GM23338 (cell line): ENCODE measurements at places on chromosomes 2 and 18.
A peak's percentile ranks its signal among the peaks of the same experiment; 100 is the strongest.

DNA sequence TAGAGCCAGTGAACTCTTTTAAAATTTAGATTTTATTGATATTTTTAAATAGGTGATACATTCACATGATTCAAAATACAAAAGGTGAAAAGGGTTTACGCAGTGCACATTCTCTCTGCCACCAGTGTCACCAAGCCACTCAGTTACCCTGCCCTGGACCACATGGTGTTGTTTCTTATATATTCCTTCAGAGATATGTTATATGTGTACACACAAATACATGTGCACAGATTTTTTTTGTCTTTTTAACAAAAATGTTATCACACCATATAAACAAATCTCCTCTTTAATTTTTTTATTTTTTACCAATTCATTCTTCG, 26.2 kb downstream of the SERPINB4 start:
- no peak for DNase-seq

- peak; percentile 51 for DNase-seq
Observed at GRCh38 chr18:35289727-35290093, 319 bp downstream of the ZSCAN30 start.

- DNase-seq, result no peak
Observed at GRCh38 chr2:227410191-227410590, 22.4 kb upstream of the SCYGR1 start.

DNA sequence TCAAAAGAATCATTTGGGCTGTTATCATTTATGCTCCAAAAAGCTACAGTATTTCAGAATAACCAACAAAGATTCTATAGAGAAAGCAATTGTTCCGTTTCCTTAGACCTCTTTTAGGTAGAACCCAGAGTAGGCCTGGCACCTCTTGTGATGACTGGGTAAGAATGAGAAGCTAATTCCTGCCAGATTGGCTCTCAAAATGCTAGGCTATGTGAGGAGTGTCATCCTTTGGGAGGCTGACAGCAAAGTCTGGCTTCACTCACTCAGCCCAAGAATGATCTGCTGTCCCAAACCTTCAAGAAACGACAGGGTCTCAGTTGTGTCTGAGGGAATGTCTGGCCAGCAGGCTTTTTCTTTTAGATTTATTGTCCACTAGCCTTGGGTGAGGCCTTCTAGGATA, 4.5 kb downstream of the CERS6 start:
- no peak for DNase-seq

- DNase-seq, result peak; percentile 36
Observed at GRCh38 chr2:74864728-74865722, 31.1 kb downstream of the HK2 start.

DNA sequence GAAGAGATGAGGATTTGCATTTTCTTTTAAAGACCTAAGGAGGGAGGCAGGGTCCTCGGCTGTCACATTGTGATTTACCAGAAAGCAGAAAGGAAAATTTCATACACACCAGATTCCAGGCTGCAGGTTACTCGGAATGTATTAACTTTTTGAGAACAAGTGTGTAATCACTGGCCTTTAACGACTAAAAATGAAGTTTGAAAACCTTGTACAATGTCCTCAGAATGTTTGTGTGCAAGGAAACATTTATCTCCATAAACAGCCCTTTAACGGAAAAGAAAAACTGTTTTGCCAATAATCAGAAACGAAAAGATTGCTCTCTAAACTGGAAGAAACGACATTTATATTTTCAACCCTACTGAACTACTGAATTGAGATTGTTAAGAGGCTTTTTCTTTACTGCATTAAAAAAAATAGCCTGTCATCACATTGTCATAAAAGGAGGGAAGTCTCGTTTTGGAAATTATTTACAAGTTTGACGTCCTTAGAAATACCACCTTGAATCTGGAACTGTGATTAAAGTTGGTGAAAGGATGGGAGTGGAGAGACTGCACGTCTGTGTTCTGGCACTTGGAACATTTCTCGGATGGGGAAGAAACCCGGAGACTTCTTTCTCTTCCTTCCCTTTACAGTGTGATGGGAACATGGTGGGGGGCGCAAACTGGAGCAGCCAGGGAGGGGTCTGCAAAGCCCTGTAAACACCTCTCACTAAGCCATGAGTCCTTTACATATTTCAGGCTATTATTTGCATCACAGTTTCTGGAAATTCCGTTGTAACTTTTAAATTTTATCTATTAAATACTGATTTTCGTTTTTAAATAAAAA, 134.1 kb upstream of the SIX3 start:
- DNase-seq, result no peak

- DNase-seq, result no peak
Observed at GRCh38 chr2:44731505-44731904, 210.0 kb upstream of the SIX3 start.

DNA sequence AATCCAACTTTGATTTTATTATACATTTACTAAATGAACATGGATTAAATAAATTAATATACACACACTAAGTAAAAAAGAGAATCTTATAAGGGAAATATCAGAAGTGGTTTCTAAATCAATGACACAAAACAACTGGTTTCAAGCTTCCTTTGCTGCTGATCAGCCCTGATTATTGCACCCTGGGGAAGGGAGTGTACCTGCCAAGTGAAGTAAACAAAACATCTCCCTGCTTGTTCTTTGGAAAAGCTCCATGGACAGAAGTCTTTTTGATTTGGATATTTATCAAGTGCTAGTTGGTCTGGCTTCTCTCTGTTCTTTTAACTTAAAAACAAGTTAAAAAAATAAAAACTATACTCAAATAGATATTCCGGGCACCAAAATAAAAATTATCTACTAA, 190.1 kb downstream of the PDE11A start:
- DNase-seq, result no peak

DNA sequence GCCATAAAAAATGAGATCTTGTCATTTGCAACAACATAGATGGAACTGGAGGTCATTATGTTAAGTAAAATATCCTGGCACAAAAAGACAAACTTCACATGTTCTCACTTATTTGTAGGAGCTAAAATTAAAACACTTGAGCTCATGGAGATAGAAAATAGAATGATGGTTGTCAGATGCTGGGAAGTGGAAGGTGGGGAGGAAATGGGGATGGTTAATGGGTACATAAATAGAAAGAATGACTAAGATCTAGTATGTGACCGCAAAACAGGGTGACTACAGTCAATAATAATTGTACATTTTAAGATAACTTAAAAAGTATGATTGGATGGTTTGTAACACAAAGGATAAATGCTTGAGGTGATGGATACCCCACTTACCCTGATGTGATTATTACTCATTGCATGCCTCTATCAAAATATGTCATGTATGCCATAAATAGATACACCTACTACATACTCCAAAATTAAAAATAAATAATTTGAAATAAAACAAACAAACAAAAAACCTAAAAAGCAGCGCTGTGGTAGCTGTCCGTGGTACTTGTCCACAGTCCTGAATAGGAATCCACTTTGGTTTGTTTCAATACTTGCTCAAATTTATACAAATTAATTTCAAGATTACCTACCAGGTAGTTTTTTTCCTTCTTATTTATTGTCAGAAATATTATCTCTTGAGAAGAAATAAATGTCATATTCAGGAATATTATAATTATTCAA, 224.5 kb downstream of the DLGAP1 start:
- no peak for DNase-seq

DNA sequence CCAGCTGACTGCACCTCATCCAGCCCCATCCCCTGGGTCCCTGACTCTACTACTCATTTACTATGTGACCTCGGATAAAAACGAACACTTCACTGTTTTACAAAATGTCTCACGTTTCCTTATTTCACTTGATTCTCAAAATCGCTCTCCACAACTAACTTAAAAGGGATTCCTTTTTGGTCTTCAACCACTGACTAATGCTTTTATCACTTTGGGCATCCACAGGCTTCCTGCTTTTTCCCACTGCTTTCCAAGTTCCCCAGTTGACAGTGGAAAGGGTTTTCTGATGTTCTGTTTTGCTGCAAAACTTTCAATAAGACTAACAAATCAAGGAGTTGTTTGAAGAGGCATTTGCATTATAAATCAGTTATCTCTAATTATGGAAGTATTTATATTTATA, 24.1 kb downstream of the EIF2AK3 start:
- DNase-seq, result no peak

DNA sequence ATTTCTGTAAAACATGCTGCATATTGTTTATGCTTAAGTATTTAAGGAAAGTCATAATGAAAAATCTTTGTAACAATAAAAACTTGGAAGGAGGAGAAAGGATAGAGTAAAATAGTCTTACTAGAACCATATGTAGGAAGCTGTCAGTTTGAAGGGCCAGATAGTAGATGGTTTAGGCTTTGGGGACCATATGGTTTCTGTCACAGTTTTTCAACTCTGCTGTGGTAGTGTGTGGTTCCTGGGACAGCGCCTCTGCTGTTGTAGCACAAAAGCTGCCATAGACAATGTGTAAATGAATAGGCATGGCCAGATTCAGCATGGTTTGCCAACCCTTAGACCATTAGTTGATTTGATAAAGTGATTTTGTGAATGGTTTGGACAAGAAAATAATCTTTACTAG, 75.5 kb downstream of the SLC39A10 start:
- DNase-seq, result no peak

DNA sequence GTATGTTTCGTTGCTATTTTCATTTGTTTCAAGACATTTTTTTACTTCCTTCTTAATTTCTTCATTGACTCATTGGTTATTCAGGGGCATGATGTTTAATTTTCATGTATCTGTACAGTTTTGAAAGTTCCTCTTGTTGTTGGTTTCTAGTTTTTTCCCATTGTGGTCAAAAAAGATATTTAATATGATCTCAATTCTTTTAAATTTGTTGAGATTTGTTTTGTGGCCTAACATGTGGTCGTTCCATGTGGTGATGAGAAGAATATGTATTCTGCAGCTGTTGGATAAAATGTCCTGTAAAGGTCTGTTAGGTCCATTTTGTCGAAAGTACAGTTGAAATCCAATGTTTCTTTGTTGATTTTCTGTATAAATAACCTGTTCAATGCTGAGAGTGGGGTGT, 110.3 kb upstream of the MAP4K4 start:
- DNase-seq, result no peak

- DNase-seq, result peak; percentile 86
Observed at GRCh38 chr2:121080013-121080772, 204.8 kb downstream of the TFCP2L1 start.

- DNase-seq, result no peak
Observed at GRCh38 chr18:65239787-65240186, 511.0 kb upstream of the CDH7 start.

- DNase-seq, result peak; percentile 70
Observed at GRCh38 chr2:208820014-208820688, 413.6 kb downstream of the PTH2R start.

DNA sequence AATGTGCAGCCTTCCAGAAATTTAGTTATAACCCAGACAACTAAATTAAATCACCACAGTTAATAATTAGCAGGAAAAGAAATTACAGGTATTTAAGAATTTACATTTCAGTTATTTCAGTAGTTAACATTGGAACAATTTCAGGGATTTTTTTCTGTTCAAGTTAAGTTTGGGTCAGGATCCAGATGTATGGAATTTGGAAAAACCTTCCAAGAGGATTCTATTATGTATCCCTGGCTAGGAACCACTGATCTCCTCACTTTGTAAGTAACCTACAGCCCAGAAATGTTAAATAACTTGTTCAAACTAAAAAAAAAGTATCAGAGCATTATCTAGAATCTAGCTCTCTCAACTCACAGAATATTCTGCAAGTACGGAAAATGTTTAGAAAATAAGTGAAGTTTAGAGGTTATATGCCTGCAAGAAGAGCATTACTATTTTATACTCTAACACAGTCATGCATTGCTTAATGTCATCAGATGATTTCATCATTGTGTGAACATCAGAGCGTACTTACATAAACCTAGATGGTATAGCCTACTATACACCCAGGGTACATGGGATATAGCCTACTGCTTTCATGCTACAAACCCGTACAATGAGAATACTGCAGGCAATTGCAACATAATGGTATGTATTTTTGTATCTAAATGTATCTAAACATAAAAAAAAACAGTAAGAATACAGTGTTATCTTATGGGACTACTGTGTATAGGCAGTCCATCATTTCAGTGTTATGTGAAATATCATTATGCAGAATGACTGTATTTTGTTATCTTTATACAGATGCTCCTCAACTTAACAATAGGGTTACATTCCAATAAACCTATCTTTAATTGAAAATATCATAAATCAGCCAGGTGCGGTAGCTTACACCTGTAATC, 6.1 kb downstream of the NCKAP1 start:
- DNase-seq, result no peak

- peak; percentile 88 for DNase-seq
Observed at GRCh38 chr2:11155381-11156035, at the start of gene SLC66A3. SLC66A3 (plus strand) TSS chr2:11155467; CDS start chr2:11155547, 80 bp downstream.

DNA sequence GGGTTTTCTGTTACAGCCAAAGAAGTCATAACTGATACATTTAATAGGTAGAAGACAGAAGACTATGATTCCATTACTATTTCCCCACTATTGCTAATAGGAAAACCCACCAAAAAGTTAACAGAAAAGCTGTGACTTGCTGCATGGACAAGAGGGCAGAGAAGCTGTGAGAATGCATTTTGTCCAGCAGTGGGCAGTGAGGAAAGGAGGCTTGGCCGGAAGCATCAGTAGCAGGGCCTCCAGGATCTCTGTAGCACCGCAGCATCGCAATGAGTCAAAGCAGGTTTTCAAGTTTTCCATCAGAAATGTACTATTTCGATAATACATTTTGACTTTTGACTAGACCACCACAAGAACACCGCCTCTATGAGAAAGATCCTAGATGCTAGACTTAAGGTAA, 24.9 kb downstream of the MYO5B start:
- DNase-seq, result peak; percentile 41

GRCh38 chr2:174602745-174603144, 5.1 kb upstream of the WIPF1 start:
- DNase-seq, result no peak

GRCh38 chr2:70104231-70105111, 17.2 kb downstream of the PCBP1 start:
- peak; percentile 67 for DNase-seq

DNA sequence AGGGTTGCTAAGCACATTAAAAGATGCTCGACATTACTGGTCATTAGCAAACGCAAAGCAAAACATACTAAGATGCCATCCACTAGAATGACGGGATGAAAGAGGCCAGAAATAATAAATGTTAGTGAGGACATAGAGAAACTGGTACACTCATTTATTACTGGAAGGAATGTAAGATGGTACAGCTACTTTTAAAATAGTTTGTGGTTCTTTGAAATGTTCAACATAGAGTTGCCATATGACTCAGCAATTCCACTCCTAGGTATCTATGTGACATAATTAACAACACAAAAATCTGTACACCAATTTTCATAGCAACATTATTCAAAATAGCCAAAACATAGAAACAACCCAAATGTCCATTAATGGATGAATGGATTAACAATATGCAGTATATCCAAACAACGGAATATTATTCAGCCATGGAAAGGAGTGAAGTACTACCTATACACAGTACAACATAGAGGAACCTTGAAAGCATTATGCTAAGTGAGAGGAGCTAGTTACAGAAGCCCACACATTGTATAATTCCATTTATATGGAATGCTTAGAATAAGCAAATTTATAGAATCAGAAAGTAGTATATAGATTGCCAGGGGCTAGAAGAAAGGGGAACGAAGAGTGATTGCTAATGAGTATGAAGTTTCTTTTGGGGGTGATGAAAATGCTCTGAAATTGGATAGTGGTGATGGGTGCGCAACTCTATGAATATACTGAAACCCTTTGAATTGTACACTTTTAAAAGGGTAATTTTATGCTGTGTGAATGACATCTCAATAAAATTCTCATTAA, 61.9 kb upstream of the IL1R1 start:
- DNase-seq, result no peak
